ENCODE measurements at places on chromosomes 12 and 14. TPM values are rescaled to one million over a fixed set of nuclear protein-coding genes. Genes with fewer than 3 reads are reported as not detected.

- no peak overlapping the region for H3K4me3 ChIP-seq
- H3K4me1 ChIP-seq, result peaks cover 6% of the 10 kb centered on the region
- peaks cover 49% of the 10 kb centered on the region for H3K36me3 ChIP-seq
- DNase-seq, result peak; percentile 35
- H3K27ac ChIP-seq, result peak overlapping the region; percentile 73
- H3K27me3 ChIP-seq, result no peaks in the 10 kb centered on the region
Measured at GRCh38 chr12:2613326-2614073, 181.3 kb upstream of the FKBP4 start.

- no peak overlapping the region for H3K27ac ChIP-seq
- no peaks in the 10 kb centered on the region for H3K36me3 ChIP-seq
- H3K27me3 ChIP-seq, result no peaks in the 10 kb centered on the region
- no peak for DNase-seq
Measured at GRCh38 chr14:24130717-24131548, 474 bp downstream of the FITM1 start.

- no peak overlapping the region for H3K4me3 ChIP-seq
- no peak for DNase-seq
- H3K36me3 ChIP-seq, result no peaks in the 10 kb centered on the region
- H3K27ac ChIP-seq, result no peak overlapping the region
- no peaks in the 10 kb centered on the region for H3K27me3 ChIP-seq
Measured at GRCh38 chr12:11810206-11810545, 160.7 kb downstream of the ETV6 start.

DNA sequence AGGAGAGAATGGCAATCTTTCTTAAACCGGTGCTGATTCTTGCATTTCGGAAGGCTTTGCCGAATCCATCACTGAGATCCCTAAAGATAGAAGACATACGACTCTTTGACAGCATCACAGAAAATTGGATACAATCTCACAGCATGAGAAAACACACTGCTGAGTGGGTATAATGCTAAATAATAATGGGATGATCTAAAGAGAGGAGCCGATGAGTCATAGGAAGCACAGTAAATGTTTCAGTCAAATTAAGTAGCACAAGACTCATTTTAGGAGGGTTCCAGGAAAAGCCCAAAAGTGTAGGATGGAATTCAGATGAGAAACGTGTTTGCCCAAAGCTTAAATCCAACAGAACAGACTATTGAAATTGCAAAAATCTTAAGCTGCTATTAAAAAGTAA is 81.7 kb downstream of the CPNE8 start:
- H3K4me1 ChIP-seq, result no peaks in the 10 kb centered on the region
- H3K36me3 ChIP-seq, result no peaks in the 10 kb centered on the region
- DNase-seq, result no peak
- no peak overlapping the region for H3K4me3 ChIP-seq
- no peaks in the 10 kb centered on the region for H3K27me3 ChIP-seq

DNA sequence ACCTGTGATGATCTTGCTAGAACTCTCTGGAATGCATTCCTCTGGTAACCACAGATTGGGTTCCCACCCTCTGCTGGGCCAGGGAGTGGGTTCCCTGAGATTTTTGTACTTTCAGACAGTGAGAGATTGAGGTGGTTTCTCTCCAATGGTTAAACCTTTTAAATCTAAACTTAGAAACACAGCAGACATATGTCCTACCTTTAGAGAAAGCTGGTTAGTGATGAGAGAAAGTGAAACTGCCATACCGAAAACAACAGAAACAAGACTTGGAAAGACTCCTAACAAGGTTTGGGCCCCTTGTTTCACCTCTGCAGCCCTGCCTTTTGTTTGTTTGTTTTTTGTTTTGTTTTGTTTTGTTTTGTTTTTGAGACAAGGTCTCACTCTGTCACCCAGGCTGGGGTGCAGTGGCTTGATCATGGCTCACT is 9.7 kb upstream of the SGPP1 start:
- no peak for DNase-seq
- no peaks in the 10 kb centered on the region for H3K36me3 ChIP-seq
- H3K27me3 ChIP-seq, result no peaks in the 10 kb centered on the region
- H3K27ac ChIP-seq, result no peak overlapping the region

The OXA1L gene
- total RNA-seq, result 72.2 TPM

GRCh38 chr14:54567224-54567638 is 303 bp downstream of the SAMD4A start:
- no peak for DNase-seq
- peak overlapping the region; percentile 99 for H3K27ac ChIP-seq
- H3K36me3 ChIP-seq, result peaks cover 6% of the 10 kb centered on the region
- H3K4me3 ChIP-seq, result peak overlapping the region; percentile 97
- peaks cover 39% of the 10 kb centered on the region for H3K4me1 ChIP-seq
- no peaks in the 10 kb centered on the region for H3K27me3 ChIP-seq

The CFAP251 gene
- 3.4 TPM for total RNA-seq

Data from thoracic aorta (tissue), 2 donors.